ENCODE measurements at places on chromosomes 12 and 14. TPM values are rescaled to one million over a fixed set of nuclear protein-coding genes. Genes with fewer than 3 reads are reported as not detected.

The RHEBL1 gene
- total RNA-seq, result 2.3 TPM

The VRTN gene
- not detected for total RNA-seq

GRCh38 chr14:92613008-92613658, 99.6 kb downstream of the RIN3 start:
- no peak for DNase-seq

DNA sequence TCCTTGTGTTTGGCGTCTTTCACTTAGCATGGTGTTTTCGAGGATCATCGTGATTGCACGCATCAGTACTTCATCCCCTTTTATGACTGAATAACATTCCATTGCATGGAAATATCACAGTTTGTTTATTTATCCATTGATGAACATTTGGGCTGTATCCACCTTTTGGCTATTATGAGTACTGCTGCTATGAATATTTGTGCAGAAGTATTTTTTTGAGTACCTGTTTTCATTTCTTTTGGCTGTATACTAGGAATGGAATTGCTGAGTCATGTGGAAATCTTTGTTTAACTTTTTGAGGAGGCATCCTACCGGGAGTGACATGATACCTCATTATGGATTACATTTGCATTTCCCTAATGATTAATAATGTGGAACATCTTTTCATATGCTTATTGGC, 66.4 kb downstream of the WNK1 start:
- no peak for DNase-seq

The LRRC74A gene
- total RNA-seq, result not detected

DNA sequence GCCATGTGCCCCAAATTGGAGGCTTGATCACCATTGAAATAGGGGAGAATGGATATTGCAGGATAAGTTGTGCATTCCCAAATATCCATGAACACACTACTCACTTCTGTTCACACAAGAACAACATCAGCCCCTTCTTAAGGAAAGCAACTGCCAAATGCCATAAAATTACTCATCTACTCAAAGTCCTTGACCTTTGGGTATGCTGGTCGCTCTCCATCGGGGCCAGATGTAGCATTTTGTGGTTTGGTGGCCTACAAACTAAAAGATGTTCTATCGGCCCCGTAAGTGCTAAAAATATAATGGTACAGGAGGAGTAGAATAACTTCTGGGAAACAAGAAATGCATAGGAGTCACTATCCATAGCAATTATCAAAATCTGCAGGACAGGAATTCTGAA, 362.6 kb downstream of the AEBP2 start:
- no peak for DNase-seq

GRCh38 chr12:116360579-116361413, 83.3 kb upstream of the MED13L start:
- DNase-seq, result no peak

GRCh38 chr14:25252793-25253192, 202.8 kb upstream of the STXBP6 start:
- DNase-seq, result no peak

DNA sequence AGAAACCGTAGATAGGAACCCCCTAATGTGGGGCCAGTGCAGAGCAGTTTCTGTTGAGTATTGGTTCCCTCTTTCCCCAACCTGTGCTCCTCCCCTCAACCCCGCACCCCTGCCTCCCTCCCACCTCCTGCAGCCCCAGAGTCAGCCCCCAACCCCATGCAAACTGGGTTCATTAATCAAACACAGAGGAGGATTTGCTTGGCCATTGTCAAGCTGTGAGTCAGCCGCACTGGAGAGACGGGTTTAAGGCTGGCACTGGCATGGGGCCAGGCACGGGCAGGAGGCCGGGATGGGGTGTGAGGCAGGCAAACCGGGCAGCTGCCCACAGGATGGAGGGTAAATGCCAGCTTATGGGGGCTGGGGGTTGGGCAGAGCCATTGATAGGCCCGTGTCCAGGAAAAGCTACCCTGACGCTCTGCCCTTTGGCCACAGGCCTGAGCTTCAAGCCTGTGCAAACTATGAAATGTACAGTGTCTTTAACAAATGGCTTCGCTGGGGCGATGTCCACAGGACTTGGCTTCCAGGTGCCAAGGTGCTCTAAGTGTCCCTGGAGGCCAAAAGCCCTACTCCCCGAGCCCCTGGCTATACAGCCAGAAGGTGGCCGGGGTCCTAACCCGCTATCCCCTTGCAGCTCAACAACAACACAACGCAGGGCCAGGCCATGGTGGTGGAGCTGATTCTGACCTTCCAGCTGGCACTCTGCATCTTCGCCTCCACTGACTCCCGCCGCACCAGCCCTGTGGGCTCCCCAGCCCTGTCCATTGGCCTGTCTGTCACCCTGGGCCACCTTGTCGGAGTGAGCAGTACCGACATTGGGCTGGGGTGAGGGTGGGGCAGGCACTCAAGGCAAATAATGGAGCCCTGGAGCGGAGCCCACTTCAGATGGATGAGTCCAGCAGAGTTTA, 1.4 kb downstream of the AQP5 start:
- no peak for DNase-seq

DNA sequence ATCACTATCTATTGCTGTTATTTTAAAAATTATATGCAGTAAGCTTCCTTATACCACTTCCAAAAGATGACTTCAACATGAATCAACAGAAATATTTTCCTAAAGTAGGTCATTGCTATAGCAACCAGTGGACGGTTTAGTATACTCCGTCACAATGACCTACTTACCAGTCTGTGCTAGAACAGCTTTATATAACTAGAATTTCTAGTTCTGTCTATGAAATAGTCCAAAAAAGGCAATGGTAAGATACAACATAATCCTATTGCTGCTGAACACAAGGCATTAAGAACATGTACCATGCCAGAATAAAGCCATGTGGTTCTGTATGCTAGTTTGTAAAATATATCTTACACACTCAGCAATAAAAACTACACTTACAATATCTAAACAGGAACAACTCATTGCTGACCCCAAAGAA, 40.7 kb upstream of the MTERF2 start:
- peak; percentile 90 for DNase-seq

- DNase-seq, result no peak
Observed at GRCh38 chr12:51187370-51187987, 14.5 kb upstream of the TFCP2 start.

DNA sequence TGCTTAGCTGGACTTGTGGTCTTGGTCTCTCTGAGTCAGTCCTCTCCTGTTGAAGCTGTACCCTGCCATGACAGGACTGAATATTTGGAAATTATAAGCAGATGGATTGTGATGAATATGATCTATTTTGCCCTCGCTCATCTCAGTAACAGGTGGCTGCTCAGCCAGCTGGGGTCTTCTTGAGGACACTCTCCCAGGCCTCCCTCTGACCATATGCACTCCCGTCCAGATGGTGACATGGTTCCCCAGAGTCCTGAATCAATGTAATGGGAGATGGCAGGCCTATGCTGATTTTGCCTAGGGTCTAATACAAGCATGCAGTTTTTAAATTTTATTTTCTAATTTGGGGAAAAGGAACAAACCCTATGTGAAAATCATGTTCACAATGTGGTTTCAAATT, 63.1 kb upstream of the TRHDE start:
- no peak for DNase-seq

The NRIP2 gene
- not detected for total RNA-seq

The KRT83 gene
- not detected for total RNA-seq

The RPL10L gene
- not detected for total RNA-seq

The CCDC60 gene
- not detected for total RNA-seq

- DNase-seq, result no peak
Observed at GRCh38 chr14:89571491-89571890, 154.5 kb upstream of the FOXN3 start.

GRCh38 chr14:102551995-102552705, 40.3 kb upstream of the RCOR1 start:
- no peak for DNase-seq

DNA sequence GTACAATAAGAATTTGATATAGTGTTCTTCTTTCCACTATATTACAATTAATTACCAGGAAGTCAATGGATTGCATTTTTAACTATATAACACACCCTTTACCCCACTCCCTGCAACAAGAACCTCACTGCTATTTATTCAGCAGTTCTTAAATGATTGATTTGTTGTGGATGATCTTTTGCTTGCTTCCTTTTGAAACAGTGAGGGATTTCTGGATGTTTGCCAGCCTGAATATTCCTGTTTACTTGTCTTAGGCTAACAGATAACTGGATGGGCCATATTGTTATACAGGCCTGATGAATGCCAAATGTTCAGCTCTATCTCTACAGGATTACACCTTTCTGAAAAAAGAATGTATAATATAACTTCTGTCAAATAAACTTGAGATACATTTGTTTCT, 497.6 kb downstream of the APAF1 start:
- DNase-seq, result no peak

DNA sequence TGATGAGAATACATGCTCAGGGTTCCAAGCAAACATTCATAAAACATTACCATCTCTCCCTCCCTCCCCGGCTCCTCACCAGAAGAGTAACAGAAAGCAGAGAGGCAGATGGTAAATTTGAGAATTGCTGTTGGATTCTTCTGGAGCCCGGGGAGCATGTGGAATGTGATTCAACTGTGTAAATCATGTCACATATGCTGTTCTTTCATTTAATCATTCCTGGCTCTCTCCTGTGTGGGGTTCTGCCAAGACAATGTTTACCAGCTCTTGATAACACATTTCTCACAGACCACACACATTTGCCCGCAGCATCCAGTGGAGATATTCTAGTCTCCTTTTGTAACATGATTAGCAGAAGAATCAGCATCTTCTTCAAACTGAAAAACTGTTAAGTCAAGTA, 23.4 kb upstream of the NR2C1 start:
- no peak for DNase-seq

GRCh38 chr12:109998241-109998903, 858 bp upstream of the ANKRD13A start:
- DNase-seq, result no peak

DNA sequence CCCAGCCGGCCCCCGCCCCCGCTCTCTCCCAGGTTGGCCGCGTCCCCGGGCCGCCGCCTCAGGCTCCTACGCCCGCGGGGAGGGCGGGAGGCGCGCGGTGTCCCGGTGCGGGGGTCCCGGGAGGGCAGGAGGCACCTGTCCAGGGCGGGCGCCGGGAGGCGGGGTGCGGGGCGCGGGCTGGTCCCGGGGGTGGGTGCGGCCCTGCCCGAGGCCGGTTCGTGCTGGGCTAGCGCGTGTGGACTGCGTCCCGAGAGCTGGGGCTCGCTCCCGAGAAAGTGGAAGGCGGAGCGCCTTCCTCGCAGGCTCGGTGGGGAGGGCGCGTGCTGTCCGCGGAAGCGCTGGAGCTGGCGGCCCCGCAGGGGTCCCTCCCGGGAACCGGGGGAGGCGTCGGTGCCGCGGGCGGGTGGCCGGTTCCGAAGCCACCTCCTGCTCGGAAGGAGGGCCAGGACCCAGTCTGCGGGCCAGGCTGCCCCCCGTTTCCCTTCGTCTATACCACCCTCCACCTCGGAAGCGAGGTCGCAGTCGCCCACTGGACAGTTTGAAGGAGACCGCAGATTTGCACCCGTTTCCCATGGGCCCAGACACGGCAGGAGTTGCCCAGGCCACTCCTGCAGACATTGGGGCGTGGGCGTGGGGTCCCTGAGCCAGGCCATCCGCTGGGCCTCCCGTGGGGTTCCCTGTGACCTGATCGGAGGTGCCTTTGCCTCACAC, 636 bp downstream of the ZFYVE21 start:
- DNase-seq, result no peak
